ENCODE measurements at places on chromosomes 16 and 17.

DNA sequence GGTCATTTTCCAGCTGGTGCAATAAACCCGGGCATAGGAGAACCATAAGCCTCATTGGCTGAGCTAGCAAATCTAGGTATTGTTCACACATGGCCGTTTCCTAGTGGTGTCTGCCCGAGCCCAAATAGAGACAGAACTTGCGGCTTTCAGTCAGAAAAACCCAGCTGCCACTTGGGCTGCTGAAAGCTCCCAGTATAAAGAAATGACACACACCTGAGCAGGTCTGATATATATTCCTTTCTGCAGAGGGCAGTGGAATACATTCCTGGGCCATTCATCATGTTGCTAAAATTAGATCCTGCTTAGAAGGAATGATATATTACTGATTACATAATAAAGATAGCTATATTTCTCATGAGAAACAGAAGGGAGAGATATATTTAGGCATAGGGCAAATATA, 83.9 kb upstream of the IRX5 start:
- DNase-seq, result no peak

- no peak for DNase-seq
These were observed 17.8 kb upstream of the KIF19 start for GRCh38 chr17:74307984-74308773.

DNA sequence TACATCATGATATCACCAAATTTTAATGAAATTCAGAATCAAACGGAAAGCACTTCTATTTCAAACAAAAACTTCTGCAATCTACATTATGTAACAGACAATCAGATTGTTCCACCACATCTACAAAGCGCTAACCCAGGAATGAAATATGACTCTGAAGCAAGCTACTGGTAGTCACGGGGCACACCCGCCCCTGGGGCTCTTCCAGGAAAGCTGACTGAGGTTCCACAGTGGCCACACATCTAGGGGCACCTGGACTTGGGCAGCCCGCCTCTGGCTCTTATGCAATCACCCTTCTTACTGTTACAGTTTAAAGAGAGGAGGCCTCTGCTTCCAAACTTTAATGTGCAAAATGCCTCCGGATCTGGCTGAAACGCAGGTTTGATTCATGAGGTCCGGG, 27.5 kb downstream of the ZCCHC14 start:
- no peak for DNase-seq

GRCh38 chr17:73533781-73534180, 110.5 kb downstream of the SDK2 start:
- DNase-seq, result no peak

GRCh38 chr16:2954656-2955381, 9.3 kb upstream of the KREMEN2 start:
- no peak for DNase-seq

Data from NCI-H526 (cell line).